NCI-H226 (cell line): ENCODE measurements at places on chromosomes 11 and 22.

DNA sequence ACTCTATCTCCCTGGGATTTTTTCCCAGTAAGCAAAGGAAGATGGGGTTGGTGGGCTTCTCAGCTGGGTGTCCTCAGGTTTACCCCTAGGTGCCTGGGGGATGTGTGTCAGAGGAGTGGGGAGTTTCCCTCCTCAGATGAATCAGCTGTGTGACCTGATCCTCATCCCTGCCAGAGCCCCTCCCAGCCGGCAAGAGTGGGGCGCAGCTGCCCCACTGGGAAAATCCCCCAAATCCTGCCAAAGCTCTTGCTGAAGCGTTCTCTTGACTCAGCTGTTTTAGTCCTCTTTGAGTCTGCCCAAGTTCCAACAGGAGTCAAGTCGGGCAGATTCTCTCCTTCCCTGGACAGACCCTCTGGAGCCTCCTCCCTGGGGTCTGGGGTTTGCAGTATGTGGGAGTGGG, 6.0 kb downstream of the C11orf68 start:
- peak; percentile 94 for DNase-seq

GRCh38 chr11:30586251-30587144, at the start of gene MPPED2:
Gene MPPED2 (minus strand): TSS chr11:30586353. CDS start chr11:30580373, 5,980 bp downstream.
- no peak for DNase-seq

DNA sequence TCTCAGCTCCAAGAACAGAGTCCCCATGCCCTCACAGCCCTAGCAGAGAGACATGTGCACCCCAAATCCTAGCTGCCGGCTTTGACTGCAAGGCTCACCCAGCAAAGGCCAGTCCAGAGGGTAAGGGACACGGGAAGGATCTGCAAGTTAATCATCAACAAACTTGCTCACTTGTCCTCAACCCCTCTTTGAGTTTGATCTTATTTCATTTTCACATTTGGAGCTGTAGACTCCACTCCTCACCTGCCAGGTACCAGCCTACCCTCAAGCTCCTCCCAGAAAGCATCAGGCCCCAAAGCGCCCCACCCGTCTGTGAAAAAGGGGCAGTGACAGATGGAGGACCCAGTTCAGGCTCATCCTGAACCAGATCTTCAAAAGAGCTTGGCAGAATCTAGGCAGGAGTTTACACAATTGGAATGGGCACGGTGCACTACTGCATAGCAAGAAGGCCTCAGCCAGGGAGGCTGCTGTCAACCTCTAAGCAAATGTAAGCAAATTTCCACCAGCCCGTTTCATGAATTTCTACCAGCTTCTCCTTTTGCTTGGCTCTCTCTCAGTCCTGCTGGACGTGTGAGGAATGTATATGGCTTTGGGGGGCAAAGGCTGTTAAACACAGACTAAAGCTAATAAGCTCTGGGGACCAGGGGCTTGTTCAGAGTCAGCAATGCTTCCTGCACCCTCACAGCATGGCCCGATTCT, 5.5 kb downstream of the EHD1 start:
- no peak for DNase-seq

GRCh38 chr22:35549328-35549727, 8.7 kb downstream of the RASD2 start:
- no peak for DNase-seq

DNA sequence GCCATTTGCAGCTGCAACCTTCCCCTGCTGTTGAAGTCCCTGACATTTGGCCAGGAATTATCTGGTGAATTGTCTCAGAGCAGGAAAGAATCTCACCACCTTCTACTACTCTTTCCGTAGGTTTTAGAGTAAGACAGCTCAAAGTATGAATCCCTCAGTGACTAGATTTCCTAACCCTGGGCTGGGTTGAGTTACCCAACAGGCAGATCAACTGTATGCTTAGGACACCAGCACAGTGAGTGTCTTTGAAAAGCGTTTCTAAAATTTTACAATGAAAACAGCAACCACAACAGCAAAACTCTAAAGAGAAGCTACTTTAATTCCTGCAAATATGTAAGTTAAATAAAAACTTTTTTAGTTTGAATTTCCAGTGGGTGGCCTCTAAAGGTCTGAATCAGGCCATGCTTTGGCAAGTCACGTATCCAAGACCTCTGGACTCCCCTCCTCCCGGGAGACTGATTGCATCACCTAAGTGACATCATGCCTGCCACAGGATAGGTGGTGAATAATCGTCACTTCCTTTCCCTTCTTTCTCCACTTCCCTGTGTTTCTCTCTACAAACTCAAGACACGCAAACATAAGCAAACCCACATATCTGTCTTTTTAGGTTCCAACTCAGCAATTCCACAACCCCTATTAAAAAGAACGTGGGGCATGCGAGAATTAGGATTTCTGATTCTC, 7.8 kb downstream of the OR8B12 start:
- no peak for DNase-seq

GRCh38 chr11:117437041-117437790, 109.6 kb downstream of the CEP164 start:
- no peak for DNase-seq

GRCh38 chr11:127238321-127238720, 237.8 kb upstream of the KIRREL3 start:
- no peak for DNase-seq

DNA sequence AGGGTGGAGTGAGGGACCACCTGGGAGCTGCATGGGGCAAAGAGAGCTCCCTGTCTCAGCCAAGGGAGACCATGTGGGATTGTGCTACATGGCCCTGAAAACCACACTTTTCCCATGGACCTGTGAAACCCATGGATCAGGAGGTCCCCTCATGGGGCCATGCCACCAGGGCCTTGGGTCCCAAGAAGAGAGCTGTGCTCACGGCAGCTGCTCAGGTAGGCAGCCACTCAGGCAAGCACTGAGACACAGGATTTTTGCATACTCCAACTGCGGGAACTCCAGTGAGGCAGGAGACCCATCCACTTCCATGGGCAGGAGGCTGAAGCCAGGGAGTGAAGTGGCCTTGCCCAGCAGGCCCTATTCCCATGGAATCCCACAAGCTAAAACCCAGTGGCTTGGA, 190.0 kb downstream of the KCNA4 start:
- DNase-seq: no peak

- DNase-seq: no peak
Observed at GRCh38 chr11:130865091-130865773, 51.0 kb downstream of the SNX19 start.

DNA sequence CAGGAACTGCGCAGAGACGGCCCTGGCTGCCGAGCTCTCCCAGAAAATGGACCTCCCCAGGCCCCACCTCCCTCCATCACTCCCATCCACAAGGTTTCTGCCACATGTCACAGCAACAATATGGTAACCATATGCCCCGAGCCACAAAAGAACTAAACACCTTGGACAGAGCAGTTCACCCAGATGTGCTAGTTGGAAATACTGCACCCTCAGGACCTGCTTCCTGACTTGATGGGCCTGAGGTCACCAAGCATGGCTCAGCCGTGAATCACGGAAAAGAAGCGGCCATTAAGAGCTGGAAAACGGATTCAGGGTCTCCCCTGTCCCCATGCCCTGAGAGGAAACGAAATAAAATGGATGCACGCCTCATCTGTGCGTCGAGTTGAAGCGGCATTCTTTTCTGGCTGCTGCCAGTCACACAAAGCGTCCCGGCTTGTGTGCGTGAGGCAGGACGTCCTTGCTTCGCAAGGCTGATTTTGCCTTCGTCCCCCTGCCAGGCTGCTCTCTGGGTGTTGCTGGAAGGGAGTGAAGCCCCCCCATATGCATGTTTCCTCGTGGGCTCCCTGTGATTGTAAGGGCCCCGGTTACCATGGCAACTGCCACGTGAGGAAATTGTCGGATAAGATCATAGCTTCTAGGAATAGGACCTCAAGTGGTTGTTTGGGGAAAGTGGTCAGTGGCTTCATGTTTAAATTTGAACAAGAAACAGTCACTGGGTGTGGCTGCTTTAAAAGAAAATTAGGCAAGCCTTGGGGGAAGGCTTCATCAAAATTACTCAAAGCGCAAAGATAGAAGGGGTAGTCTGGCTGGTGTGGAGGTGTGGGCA, 51.7 kb downstream of the FLI1 start:
- DNase-seq: no peak

- no peak for DNase-seq
Observed at GRCh38 chr11:28448186-28448585, 340.0 kb downstream of the METTL15 start.

DNA sequence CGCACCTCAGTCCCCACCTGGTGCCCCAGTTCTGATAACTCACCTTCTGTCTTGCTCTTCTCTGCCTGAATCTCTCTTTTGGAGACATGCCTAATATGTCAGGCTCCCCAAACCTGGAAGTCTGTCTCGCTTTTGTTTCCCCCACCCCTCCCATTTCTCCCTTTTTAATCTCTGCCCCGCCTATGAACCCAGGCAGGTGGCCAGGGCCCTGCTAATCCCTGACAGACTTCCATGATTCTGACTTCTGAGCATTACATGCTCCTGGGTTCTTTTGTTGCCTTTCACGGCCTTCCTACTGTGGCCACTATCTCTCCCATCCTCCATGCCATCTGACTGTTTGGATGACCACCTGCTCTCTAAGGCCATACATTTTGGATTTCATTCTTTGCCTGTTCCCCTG, 1120.9 kb upstream of the CCDC90B start:
- no peak for DNase-seq

- DNase-seq: no peak
Observed at GRCh38 chr11:73217131-73217809, 811 bp upstream of the P2RY2 start.

- DNase-seq: no peak
Observed at GRCh38 chr11:114131461-114131864, 72.0 kb downstream of the ZBTB16 start.

DNA sequence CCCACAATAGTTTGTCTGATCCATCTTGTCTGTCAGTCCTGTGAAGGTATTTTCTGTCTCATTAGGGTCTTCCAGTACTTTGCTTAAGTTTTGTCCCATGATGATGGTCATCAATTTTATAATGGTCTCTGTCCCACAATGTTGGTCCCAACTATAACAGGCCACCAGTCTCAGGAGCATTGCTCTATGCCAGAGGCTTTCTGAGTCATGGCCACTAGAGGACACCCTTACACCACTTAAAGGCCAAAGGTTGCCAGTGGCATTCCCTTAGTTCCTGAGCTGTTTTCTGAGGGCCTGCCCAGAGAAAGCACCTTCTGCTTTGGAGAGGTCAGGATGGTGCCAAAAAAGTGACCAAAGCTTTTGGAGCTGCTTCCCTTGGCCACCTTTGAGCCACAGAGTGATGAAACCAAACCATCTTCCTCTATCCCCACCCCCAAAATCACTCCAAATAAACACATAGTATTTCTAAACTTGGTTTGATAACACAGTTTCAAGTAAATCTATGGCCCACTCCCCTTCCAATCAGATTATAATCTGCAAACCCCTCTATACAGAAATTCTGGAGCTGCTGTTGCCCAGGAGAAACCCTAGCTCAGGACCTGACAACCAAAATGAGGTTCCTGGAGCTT, 19.3 kb downstream of the EIF3F start:
- DNase-seq: peak; percentile 69

DNA sequence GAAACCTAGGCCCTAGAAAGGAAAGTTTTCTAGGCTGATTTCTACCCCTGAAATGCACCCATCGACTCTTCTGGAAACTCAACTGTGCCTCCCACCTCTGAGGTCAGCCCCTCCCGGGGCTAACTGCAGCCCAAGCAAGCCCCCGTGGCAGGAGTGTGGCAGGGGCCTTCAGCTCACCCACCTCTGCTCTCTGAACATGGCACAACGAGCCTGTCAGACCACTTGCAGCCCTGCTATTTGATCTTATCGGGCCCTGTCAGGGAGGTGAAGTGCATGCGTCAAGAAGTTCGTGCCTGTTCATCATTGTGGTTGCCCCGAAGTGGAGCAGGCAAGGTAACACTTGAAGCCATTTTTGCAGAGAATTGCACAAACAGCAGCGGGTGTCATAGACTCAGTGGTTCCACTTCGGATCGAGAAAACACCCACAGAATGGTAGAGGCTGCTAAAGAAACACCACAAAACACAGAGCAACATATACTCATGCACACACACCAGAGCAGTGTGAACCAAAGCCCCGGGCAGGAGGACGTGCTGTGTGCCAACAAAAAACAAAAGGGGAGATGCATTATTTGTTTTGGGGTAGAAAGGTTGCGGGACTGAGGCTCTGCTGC, 262.7 kb downstream of the ETS1 start:
- DNase-seq: no peak

DNA sequence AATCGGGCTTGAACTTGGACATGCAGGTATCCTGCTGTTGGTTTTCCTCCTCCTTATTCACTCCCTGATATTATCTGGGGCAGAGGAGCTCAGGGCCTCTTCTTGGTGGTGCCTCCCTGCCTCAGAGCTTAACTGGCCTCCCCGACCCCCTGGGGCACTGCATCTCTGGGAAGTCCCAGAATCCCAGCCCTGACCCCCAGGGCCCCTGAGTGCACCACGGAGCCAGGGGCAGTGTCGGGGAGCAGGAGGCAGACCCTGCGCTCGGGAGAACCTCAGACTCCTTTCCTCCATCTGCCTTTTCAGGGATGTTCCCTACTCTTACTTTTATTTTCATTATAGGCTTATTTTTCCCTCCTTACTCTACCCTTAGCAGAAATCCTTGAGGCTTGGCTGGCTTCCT, 537.0 kb downstream of the BRD1 start:
- DNase-seq: no peak

DNA sequence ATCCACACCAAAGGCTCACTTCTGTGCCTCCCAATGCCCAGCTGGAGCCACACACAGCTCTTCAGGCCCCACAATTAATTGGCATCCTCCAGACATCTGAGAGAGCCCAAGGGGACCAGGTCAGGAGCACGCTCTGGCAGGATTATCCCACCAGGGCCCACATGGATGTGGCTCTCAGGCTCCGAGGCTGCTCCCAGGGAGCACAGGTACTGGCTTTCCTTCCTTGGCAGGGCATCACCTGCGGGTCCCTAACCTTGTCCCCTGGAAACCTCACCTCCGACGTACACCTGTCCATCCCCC, 54.3 kb downstream of the CD6 start:
- DNase-seq: no peak

DNA sequence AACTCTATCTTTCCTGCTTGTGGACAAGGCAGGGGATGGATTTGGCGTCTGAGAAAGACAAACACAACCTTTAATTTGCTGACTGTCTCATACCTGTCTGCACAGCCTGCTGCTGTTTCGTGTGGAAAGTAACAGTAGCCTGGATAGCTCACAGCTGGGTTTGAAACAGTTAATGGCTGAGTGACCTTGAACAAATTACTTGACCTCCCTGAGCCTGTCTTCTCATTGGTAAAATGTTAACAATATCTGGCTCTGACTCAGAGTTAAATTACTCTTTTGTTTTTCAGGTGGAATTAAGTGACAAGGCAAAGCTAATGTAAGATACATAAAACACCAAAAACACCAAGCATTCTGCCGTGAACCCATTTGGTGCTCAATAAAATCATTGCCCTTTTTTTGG, 41.1 kb upstream of the ADA2 start:
- no peak for DNase-seq

GRCh38 chr11:129324533-129325175, 51.0 kb upstream of the BARX2 start:
- no peak for DNase-seq

- no peak for DNase-seq
Observed at GRCh38 chr11:124623861-124624525, 1.3 kb downstream of the TBRG1 start.
